Osteoblast (primary cell): ENCODE measurements at places on chromosomes 2 and 18.
A peak's percentile ranks its signal among the peaks of the same experiment; 100 is the strongest.

DNA sequence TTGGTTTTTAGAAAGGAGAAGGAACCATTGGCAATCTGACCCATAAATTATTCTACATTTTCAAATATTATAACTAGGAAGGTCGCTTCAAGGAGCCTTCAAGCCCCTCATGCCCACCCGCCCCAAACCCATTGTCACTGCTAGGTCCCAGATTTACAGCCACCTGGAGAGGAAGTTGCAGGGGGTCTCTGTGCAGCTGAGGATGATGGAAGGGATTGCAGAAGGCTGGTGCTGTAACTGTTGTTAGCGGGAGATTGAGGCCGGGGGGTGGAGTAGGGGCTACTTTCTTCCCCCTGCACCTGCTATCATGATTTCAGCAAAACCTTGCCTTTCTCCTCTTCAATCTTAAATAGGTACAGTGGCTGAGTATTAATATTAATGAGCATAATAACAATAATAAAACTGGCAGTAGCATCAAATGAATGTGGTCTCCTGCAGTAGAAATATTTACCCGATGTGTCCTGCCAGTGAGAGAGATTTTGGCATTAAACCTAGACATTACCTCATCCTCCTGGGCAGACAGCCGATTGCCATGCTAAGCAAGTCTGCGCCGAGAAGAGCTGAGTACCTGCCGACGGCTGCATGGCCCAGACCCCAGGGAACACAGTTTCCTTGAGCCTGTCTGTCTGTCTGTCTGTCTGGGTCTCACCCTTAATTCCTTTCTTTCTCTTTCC is 225.4 kb downstream of the FAM210A start:
- DNase-seq = no peak

DNA sequence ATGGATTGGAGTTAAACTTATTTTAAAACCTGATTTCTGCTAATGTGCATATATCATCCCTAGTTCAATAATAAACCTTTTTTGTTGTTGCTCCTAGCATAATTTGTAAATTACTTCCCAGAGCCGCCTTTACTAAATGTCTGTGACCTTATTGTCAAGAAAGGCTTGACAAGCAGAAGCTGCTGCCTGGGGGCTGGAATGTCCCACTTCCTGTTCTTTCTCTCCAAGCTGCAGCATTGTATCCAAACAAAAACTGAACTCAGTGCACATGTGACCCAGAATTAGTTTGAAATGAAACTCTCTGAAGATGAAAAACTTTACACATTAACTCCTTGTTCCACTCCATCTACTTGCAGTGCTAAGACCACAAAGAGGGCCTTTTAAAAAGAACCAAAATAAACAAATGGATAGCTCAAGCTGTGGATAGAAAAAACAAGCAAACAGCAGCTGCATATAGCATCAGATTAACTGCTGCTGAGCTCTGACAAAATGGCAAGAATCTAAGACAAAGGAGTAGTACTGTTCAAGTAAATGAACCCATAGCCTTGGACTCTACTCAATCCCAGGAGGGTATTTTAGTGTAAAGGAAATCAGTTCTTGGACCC is 99.8 kb upstream of the NEUROD1 start:
- DNase-seq = no peak

- no peak for DNase-seq
These were observed 19.0 kb downstream of the MBP start for GRCh38 chr18:77113361-77114151.

DNA sequence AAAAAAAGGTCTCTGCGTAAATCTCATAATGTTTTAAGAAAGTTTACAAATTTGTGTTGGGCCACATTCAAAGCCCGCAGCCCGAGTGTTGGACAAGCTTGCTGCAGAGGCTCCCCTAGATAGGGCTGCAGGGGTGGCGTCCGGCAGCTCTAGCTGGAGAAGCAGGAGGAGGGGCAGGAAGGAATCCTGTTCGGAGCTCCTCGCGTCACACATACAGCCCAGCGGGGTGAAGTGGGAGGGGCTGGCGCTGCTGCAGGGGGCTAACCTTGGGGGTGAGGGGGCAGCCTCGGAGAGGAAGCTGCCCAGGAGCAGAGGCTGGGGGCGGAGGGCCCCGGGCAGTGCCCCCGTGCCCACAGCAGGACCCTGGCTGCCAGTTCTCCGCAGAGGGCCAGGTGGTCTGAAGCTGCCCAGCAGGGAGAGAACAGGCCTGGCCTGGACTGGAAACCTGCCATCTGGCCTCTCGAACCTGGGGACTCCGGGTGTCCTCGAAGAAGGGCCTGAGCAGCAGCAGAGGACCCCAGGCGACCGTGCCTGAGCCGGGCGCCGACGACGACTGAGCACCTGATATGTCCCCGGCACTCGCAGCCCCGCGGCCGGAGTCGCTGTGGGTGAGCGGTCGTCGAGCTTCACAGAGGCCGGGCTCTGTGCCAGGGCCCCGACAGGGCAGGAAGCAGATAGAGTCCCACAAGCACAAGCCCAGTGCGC is 2.6 kb upstream of the GPR35 start:
- peak; percentile 54 for DNase-seq

GRCh38 chr2:198036029-198036879 is 231.9 kb downstream of the PLCL1 start:
- no peak for DNase-seq
